ENCODE measurements at places on chromosomes 1 and 21. TPM values are rescaled to one million over a fixed set of nuclear protein-coding genes. Genes with fewer than 3 reads are reported as not detected.

The PYHIN1 gene
- total RNA-seq: not detected

GRCh38 chr1:157178490-157178889 lies 40.3 kb upstream of the ETV3 start:
- H3K27me3 ChIP-seq: no peaks in the 10 kb centered on the region
- no peaks in the 10 kb centered on the region for H3K4me1 ChIP-seq
- no peak for DNase-seq
- H3K27ac ChIP-seq: no peak overlapping the region
- H3K4me3 ChIP-seq: no peak overlapping the region
- no peaks in the 10 kb centered on the region for H3K36me3 ChIP-seq

DNA sequence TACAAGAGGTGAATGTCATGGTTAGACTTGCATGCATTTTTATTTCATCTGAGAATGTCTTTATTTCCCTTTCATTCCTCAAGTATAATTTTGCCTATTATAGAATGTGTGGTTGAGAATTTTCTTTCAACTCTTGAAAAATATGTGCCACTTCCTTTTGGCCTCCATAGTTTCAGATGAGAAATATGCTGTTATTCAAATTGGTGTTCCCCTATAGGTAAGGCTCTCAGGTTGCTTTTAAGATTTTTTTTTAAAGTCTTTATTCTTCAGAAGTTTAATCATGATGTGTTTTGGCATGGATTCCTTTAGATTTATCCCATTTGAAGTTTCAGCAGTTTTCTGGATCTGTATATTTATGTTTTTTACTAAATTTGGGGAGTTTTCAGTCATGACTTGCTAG lies 2.1 kb downstream of the MROH7 start:
- H3K4me1 ChIP-seq: no peaks in the 10 kb centered on the region
- no peak overlapping the region for H3K4me3 ChIP-seq
- no peak for DNase-seq
- no peaks in the 10 kb centered on the region for H3K27me3 ChIP-seq

DNA sequence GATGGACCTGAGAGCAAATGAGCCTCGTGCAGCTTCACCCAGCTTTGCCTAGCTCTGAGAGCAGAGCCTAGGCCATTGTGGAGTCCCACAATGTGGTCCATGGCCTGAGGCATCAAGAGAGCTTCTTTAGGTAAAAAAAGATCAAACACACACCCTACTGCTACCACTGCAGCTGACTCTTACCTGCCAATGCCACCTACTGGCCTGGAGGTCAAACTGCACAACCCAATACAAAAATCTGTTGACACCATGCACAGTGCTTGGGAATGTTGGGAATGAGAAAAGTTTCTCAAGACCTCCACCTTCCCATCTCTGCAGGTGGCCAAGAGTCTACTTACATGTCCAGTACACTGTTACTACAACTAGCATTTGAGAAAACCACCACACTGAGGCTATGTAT lies 60.6 kb downstream of the UCHL5 start:
- H3K4me3 ChIP-seq: no peak overlapping the region
- no peak overlapping the region for H3K27ac ChIP-seq
- no peaks in the 10 kb centered on the region for H3K36me3 ChIP-seq
- no peak for DNase-seq
- H3K4me1 ChIP-seq: no peaks in the 10 kb centered on the region

DNA sequence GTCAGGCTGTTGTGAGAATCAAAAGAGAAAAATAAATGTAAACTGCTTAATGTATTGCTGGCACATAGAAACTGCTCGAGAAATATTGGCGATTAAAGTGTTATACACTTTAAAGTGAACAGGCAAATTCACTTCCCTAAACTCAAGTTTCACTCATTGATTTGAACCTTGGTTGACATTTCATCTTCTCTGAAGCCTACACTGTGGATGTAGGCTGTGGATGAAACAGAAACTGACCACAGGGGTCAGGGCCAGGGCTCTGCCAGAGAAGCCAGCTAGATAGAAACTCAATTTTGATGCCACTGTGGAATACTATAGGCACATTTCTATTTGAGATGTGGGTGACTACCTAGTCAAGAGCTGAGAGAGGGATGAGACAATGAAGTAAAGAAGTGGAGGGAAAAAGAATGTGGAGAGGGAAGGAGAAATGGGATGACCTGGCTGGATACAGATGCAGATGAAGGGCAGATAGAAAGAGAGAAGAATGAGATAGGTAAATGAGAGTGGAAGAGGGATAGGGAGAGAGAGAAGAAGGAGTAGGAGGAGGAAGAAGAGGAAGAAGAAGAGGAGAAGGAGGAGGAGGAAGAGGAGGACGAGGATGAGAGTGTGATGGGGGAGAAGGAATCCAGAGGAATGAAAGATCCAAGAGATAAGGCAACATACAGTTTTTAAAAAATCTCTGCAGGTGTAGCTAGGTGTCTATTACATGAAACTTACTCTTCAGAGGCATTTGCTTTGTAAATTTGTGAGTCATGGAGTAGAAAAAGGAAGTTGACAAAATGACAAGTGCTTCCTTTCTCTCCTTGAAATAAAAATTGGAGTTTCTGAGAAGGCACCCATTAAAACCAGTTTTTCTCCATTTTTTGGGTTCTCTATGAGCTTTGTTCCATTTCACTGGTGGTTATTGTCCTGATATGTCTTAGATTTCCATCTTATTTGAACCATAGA lies 17.4 kb upstream of the CD1D start:
- H3K27ac ChIP-seq: no peak overlapping the region
- DNase-seq: no peak
- no peaks in the 10 kb centered on the region for H3K27me3 ChIP-seq
- no peak overlapping the region for H3K4me3 ChIP-seq
- H3K4me1 ChIP-seq: no peaks in the 10 kb centered on the region

All from esophagus squamous epithelium (tissue), 5 donors.